ENCODE measurements at places on chromosomes 5 and 9. TPM values are rescaled to one million over a fixed set of nuclear protein-coding genes. Genes with fewer than 3 reads are reported as not detected.

TAF11L10 gene
- total RNA-seq = not detected

BARHL1 gene
- not detected for total RNA-seq

CDHR2 gene
- total RNA-seq = not detected

ENHO gene
- 0.13 TPM for total RNA-seq

PTCH1 gene
- total RNA-seq = 0.89 TPM

GARIN3 gene
- not detected for total RNA-seq

FSTL4 gene
- 0.07 TPM for total RNA-seq

MED22 gene
- 25.5 TPM for total RNA-seq

KCNMB1 gene
- total RNA-seq = 0.07 TPM

SPATA31E1 gene
- not detected for total RNA-seq

TPPP gene
- total RNA-seq = 0.43 TPM

OR1L4 gene
- not detected for total RNA-seq

ANKRD31 gene
- under 0.01 TPM for total RNA-seq

C9orf153 gene
- total RNA-seq = 0.98 TPM

SMIM33 gene
- total RNA-seq = not detected

OBP2B gene
- total RNA-seq = not detected

LHX6 gene
- not detected for total RNA-seq

CA9 gene
- 181 TPM for total RNA-seq
